Fibroblast of villous mesenchyme (primary cell): ENCODE measurements at places on chromosomes 5 and 9.

DNA sequence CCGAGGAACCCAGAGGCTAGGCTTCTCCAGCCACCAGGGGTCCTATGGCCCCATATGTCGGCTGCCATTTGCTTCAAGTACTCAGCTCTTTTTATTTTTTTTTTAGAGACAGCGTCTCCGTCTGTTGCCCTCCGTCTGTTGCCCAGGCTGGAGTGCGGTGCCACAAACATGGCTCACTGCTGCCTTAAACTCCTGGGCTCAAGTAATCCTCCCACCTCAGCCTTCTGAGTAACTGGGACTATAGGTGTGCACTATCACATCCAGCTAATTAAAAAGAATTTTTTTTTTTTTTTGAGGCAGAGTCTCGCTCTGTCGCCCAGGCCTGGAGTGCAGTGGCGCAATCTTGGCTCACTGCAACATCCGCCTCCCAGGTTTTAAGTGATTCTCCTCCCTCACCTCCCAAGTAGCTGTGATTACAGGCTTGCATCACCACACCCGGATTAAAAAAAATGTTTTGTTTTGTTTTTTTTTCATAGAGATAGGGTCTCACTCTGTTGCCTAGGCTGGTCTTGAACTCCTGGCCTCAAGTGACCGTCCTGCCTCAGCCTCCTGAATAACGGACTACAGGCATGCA is 8.9 kb downstream of the CERCAM start:
- DNase-seq: no peak

DNA sequence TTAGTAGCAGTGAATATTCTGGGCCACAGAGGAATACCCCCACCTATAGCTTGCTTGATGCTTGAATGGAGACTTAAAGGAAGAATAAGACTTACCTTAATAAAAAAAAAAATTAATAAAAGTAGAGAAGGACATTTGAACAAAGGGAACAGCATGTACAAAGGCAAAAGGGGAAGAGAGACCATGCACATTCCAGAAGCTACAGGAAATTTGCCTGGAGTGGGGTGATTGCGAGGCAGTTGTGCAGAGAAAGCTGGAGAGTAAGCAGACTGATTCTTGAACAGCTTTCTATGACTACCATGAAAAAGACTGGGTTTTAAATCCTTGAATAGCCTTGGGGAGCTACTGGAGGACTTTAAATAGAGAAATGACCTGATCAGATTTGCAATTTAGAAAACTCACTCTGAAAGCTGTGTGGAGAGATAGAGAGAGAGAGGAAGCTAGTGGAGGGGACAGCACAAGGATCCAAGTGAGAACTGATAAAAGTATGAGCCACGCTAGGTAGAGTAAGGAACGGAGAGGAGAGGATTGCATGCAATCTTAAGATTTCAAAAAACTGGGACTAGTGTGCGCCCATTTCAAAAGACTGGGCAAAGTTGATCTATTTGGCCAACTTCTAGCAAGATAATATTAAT is 12.5 kb upstream of the SSBP2 start:
- no peak for DNase-seq

DNA sequence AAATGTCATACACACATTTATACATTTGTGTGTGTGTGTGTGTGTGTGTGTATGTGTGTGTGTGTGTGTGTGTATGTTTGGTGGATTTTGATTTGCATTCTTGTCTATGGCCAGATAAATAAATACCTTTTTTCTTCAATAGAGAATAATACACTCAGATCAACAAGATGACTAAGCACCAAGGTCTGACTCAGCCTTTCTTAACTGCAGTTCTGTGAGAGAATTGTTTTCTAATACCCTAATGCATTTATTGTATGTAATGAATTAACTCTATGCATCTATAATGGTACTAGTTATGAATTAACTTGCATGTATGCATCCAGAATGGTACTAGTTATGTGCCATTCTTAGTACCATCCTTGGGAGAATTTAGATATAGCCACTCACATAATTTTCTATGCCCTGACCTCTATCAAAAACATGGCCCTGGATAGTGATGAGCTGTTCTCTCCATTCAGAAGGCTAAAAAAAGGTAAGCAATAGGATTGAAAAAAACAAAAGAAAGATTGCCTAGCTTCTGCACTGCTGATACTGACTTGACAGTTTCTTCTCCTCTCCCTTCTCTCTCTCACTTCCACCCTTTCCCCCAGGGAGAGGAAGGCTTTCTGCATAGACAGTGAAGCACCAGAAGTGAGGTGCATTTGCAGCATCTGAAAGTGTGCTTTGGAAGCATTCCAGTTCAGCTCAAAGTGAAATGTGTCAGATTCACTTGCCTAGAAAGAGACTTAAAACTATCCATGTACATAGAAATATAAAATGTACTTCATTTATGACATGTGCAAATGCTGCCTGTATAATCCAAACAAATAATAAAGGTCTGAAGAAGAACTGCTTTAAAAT is 55.1 kb upstream of the CCDC112 start:
- DNase-seq: peak; percentile 55

GRCh38 chr5:84494453-84494852 is 109.8 kb upstream of the EDIL3 start:
- peak; percentile 6 for DNase-seq

DNA sequence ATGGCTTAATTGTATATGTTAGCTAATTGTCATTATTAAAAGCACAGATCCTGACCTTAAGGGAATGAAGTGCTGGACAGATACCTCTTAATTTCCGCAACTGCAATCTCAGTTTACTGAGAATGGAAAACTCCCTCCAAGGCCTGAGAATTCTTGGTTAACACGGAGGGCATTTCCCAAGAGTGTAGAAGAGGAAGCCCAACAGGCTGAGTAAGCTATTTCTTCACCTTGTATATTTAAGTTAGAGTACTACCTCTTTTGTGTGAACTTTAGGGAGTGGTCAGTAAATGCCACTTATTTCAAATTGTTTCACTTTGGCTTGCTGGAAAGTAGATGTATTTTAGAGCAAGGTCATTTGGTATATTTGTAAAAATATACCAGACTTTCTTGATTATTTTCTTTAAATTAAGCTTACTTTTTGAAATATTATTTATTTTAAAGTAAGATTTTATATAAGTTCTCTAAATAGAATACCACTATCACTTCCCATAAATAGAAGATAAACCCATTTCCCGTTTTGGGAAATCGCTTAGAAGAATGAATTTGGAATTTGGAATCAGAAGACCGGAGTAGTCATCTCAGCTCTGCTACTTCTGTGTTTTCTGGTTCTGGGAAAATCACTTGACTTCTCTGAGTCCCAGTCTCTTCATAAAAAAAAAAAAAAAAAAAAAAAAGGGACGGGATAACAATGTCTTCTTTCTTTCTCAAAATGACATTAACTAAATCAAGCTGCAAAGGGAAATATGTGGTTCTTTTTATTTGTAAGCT is 26.0 kb upstream of the C9orf72 start:
- no peak for DNase-seq

DNA sequence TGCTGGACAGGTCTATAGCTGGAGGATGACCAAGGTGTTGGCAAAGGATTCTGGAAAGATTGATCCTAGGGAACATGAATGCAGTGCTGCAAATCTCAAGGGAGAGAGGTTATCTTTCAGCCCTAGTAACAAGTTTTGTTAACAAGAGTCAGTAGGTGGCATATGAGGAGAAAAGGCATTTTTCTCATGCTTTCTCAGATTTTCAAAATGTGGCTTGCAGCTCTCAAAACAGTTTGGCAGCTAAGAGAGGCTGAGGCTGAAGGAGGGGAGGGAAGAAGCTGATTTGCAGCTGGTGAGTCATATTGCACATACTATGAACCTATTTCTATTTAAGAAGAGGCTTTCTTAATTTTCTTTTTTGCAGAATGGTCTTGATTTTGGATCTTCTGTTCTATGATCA is 64.3 kb upstream of the PCA3 start:
- DNase-seq: no peak

DNA sequence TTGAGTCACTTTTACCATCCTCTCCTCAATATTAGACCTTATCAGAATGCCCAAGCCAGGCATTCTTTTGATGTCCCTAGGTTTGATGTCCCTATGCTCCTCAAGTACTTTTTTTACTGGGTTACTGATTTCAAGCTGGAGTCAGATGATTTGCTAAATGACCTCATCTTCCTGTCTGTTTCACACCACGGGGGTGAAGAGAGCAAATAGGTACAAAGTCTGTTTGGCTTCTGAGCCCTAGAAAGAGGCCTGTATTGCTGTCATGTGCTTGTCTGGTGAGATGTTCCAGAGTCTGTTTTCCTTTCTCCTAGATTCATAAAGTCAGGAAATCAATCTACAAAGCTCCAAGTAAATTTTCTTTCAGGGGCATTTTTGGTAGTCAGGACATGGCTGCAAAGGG is 12.7 kb upstream of the DAB2 start:
- peak; percentile 46 for DNase-seq

DNA sequence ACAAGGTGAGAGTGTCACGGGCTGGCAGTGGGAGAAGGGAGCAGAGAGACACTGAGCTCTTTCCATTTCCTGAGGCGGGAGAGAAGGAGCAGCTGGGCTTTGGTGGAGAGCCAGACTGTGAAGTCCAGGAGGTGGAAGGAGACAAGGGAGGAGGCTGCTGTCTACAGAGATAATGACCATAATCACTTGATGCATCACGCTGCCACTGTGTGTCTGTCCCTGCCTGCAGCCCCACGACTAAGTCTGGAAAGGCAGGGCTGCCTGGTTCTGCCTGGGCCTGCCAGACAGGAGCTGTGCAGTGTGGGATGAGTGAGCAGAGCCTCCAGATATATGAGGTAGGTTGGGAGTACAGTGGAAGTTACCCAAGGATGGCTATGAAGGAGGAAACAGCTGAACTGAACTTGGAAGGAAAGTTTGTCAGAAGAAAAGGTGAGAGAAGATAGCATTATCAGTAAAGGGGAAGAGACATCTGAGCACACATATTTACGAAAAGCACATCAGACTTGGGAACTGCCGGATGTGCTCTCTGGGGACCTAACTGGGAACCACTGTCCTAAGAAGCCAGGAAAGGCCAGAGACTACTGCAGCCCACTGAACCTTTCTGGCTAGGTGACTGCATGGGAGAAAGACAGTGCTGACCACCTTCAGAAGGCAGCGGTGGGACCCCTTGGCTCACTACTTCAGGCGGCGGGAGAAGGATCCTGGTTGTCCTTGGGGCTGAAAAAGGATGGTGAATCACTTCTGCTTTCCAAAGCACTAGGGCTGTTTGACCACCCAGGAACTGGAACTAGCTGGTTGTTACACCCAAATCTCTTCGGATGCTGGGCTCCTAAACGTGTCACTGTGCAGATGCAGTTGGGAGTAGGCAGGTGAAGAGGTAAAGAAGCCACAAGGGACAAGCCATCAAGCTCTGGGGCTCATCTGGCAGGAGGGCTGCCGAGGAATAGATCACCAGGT is 12.8 kb upstream of the DDX41 start:
- no peak for DNase-seq

DNA sequence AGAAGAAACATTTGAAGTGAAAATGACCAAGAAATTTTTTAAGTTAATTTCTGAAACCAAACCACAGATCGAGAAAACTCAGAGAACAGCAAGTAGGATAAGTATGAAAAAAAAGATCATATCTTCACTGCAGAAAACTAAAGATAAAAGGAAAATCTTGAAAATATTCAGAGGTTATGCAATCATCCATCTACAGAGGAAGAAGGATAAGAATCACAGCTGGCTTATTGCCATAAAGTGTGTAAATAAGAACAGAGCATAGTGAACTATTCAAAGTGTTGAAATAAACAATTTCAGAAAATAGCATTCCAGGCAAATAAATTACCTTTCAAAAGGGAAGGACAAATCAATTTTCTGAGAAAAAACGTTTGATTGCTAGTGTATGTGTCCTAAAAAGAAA is 1191.7 kb upstream of the CDH6 start:
- no peak for DNase-seq

- DNase-seq: no peak
These were observed 18.3 kb downstream of the PTGES2 start for GRCh38 chr9:128109050-128109709.

- no peak for DNase-seq
These were observed 616 bp downstream of the IL11RA start for GRCh38 chr9:34652602-34653000.

DNA sequence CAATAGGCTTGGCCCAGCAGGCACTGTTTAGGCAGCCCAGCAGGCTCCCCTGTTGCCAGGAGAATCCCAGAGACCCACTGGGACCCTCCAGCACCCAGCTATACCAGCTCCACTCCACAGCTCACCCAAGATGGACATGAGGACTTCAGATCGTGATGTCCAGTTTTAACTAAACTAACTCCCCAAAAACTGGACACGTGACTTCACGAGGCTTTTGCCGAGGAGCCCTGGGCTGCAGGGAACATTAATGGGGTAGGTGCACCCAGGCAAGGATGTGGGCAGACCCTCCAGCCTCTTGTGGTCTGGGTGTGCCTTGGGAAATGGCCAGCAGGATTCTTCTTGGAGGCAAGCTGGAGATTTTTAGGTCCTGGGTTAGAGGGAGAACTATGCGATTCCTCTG is 8.9 kb upstream of the NKD2 start:
- no peak for DNase-seq

GRCh38 chr5:180785121-180785781 is 17.4 kb downstream of the MGAT1 start:
- peak; percentile 64 for DNase-seq

DNA sequence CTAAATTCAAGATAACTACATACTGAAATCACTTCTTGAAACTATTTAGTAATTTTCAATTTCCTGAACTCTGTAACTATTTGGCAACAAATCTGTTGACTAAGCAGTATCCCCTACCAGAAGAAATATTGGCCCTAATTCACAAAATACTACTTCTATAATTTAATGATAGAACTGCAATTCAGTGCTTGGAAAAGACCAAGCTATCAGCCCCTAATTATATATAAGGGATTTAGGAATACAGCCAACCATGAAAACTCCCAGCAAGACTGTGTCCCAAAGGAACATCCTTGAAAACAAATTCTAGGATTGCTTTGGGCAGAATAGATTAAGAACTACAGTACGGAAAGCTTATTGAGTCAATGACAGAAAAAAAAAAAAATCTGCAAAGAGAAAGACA is 169.2 kb downstream of the RAB3C start:
- no peak for DNase-seq

GRCh38 chr5:175162036-175162435 is 281.9 kb downstream of the DRD1 start:
- DNase-seq: no peak

GRCh38 chr5:40675396-40676133 is 4.2 kb upstream of the PTGER4 start:
- DNase-seq: no peak

GRCh38 chr5:173055722-173055982 is 500 bp upstream of the CREBRF start:
- no peak for DNase-seq

DNA sequence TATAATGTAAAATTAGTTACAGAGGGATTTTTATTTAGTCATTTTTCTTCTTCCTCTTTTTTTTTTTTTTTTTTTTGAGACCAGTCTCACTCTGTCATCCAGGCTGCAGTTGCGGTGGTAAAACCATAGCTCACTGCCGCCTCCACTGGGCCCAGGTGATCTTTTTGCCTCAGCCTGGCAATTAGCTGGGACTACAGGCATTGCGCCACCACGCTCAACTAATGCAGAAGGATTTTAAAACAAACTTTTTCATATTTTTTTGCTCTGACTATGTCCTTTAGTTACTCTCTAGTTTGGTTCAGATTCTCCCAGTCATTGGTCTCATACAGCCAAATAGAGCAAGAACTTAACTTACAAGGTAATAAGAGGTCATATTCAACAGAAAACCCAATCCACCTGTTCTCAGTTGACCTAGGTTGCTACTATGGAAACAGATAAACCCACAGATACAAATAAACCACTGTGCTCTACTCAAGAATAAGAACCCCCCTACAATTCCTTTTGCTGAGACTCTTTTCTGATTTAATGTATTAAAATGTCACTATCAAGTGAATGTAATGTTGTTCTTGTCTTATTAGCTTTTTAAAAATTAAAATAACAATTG is 50.1 kb upstream of the TTC39B start:
- DNase-seq: no peak

GRCh38 chr5:67063055-67063454 is 133.5 kb downstream of the CD180 start:
- DNase-seq: no peak

- DNase-seq: no peak
These were observed 873 bp downstream of the C9orf50 start for GRCh38 chr9:129619787-129620668.
